ENCODE measurements at places on chromosomes 6 and 20.

GRCh38 chr6:154485815-154486214 is 24.7 kb downstream of the CNKSR3 start:
- DNase-seq = no peak

- no peak for DNase-seq
Measured at GRCh38 chr6:161066511-161066910, 74.9 kb downstream of the MAP3K4 start.

DNA sequence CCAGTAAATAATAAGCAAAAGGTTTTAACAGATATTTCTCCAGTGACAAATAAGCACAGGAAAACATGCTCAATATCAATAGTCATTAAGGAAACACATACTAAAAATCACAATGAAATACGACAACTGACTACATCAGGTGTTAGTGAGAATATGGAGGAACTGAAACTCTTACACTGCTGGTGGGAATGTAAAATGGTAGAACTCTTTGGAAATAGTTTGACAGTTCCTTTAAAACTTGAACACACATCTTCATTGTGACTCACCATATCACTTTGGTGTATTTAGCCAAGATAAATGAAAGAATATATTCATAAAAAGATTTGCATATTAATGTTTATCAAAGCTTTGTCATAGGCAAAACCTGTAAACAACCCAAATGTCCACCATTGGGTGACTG is 11.3 kb upstream of the MAP3K5 start:
- no peak for DNase-seq

- no peak for DNase-seq
Measured at GRCh38 chr6:158620963-158621693, 23.4 kb downstream of the DYNLT1 start.

GRCh38 chr6:96620851-96621250 is 57.9 kb downstream of the FHL5 start:
- DNase-seq = no peak

DNA sequence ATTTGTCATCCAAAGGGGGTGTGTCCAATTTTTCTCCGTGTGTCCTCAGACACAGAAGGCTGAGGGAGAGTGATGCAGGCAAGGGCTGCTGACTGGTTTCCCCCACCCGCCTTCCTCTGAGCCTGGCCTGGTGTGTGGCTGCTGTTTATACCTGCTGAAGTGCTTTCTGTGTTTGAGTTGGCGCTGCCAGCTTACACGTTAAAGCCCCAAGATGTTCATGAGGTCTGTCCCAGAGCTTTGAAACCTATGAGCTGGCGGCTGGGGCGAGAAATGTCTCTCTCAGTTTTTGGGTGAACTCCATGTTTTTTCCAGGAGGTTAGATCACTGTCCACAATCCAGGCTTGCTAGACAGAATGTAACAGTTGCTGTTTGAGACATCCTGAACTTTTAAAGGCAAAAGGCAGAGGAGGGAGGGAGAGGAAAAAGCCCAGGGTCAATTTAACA is 69.0 kb upstream of the CCN2 start:
- DNase-seq = no peak

DNA sequence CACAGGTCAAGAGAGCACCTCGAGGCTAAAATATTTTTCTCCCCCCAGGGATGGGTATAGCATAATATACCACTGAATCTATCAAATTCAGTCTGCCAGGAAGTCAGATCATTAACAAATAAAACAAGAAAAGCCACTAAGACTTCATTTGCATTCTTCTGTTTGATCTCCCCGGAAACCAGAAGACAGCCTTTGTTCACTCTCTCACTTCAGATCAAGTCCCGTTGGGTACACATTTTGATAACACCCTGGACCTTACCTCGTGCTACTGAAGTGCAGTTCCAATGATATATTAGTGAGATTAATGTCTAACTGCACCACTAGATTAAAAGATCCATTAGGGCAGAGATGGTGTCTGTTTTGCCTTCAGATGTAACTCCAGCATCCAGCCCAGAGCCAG is 157.7 kb upstream of the B3GAT2 start:
- no peak for DNase-seq

DNA sequence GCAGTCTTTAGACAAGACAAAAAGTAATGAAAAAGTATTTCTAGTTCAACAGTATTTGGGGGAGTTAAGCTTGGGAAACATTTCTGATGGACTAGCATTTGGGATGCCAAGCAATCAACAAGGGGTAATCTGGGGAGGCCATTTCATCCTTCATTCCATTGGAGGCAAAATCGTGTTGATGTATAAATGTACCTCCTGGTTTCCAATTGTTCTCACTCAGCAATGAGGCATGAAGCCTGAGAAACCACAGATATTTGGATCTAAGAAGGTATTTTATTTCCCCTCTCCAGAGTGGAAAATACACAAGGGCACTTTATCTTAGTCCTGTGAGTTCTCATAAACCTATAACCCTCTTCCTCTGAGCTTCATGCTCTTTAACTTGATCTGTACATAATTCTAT is 68.2 kb downstream of the TBX18 start:
- no peak for DNase-seq

- no peak for DNase-seq
Measured at GRCh38 chr6:20952699-20953474, 418.6 kb downstream of the CDKAL1 start.

All from hippocampal formation (tissue), 2 donors.